ENCODE measurements at places on chromosomes 1 and 21. TPM values are rescaled to one million over a fixed set of nuclear protein-coding genes. Genes with fewer than 3 reads are reported as not detected.

The KCNJ15 gene
- polyA plus RNA-seq: 0.39 TPM

The PLA2G2D gene
- not detected for polyA plus RNA-seq

The FOXD2 gene
- 0.25 TPM for polyA plus RNA-seq

The TM2D1 gene
- polyA plus RNA-seq: 53.9 TPM

The OR2T33 gene
- not detected for polyA plus RNA-seq

- DNase-seq: no peak
- no peak overlapping the region for H3K4me3 ChIP-seq
- H3K27me3 ChIP-seq: no peaks in the 10 kb centered on the region
- H3K27ac ChIP-seq: no peak overlapping the region
- peaks cover 18% of the 10 kb centered on the region for H3K36me3 ChIP-seq
Observed at GRCh38 chr1:43590388-43590925, 59.5 kb upstream of the KDM4A start.

DNA sequence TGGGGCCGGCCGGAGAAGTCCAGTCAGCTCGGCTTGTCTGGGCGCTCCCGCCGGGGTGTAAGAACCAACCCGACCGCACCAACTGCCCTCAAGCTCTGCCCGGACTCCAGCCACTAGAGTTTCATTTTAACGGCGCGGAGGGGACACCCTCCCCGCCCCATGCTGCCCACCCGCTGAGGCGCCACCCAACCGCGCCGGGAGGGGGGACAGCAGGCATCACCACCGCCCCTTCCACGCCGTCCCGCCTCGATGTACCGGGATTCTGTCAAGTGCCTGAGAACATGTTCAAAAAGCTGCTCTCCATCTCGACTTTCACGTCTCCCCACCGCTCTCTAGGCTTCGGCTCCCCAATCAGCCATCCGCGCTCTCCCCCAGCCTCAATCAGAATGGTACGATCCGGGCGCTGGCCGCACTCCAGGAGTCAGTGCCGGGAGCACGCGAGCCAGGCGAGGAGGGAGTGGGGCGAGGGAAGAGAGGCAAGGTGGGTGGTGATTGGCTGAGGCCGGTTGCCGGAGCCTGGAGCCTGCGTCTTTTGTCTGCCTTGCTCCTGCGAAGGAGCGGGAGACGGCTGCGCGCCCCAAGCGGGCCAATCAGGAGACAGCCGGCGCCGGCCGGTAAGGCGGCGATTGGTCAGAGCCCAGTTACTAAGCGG is at the start of gene PIK3R3:
PIK3R3 (minus strand) TSS at position 101 of the 652 bp plus-strand sequence. CDS start 677 bp downstream, outside the sequence.
- no peaks in the 10 kb centered on the region for H3K27me3 ChIP-seq
- peak; percentile 99 for DNase-seq
- peaks cover 22% of the 10 kb centered on the region for H3K4me1 ChIP-seq
- H3K36me3 ChIP-seq: no peaks in the 10 kb centered on the region
- peak within 1 kb of the TSS; percentile 95 for H3K4me3 ChIP-seq

GRCh38 chr1:56548571-56548970 is 30.8 kb downstream of the PLPP3 start:
- H3K36me3 ChIP-seq: peaks cover 24% of the 10 kb centered on the region
- H3K4me1 ChIP-seq: peaks cover 51% of the 10 kb centered on the region
- H3K27ac ChIP-seq: no peak overlapping the region
- H3K4me3 ChIP-seq: no peak overlapping the region
- no peaks in the 10 kb centered on the region for H3K27me3 ChIP-seq
- no peak for DNase-seq

GRCh38 chr1:99370476-99370875 is 106.2 kb downstream of the PLPPR4 start:
- no peaks in the 10 kb centered on the region for H3K4me1 ChIP-seq
- H3K36me3 ChIP-seq: no peaks in the 10 kb centered on the region
- no peaks in the 10 kb centered on the region for H3K27me3 ChIP-seq
- H3K27ac ChIP-seq: no peak overlapping the region
- no peak overlapping the region for H3K4me3 ChIP-seq
- no peak for DNase-seq

DNA sequence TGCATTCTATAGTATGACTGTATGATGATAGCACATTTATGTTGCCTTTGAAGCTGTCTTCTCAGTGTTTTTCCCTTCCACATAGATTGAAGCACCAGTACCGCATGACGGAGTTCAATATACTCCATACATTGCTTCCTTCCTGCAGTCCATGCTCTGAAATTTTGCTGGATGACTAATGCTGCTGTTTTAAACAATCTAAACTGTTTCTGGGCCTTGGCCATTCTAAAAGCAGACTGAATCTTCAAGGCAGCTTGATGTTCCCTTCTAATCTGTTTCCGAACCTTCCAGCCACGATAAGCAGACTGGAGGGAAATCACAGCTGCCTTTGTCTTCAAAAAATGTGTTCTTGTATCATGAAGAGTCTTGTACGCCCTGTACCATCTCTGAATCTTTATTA is 36.2 kb upstream of the F13B start:
- no peak overlapping the region for H3K27ac ChIP-seq
- H3K36me3 ChIP-seq: peaks cover 13% of the 10 kb centered on the region
- H3K4me3 ChIP-seq: no peak overlapping the region
- H3K4me1 ChIP-seq: no peaks in the 10 kb centered on the region
- no peaks in the 10 kb centered on the region for H3K27me3 ChIP-seq

DNA sequence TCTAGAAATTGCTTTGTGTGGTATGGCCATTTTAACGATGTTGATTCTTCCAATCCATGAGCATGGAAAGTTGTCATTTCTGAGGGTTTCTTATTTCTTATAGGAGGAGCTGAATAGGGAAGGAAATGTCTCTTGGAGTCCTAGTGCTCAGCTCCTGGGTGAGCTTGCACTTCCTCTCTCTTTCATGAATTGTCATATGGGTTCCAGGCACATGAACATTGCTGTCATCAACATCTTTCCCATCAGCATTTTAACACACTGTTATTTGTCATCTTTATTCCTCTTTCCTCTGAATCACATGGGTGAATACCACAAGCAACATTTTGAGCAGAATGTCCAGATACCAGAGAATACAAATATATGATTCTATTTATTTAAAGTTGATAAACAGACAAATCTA is 23.4 kb downstream of the SLAMF6 start:
- H3K27ac ChIP-seq: no peak overlapping the region
- H3K36me3 ChIP-seq: no peaks in the 10 kb centered on the region
- no peaks in the 10 kb centered on the region for H3K27me3 ChIP-seq
